Glutamatergic neuron (in vitro differentiated cells): ENCODE measurements at places on chromosomes 5 and 9.

DNA sequence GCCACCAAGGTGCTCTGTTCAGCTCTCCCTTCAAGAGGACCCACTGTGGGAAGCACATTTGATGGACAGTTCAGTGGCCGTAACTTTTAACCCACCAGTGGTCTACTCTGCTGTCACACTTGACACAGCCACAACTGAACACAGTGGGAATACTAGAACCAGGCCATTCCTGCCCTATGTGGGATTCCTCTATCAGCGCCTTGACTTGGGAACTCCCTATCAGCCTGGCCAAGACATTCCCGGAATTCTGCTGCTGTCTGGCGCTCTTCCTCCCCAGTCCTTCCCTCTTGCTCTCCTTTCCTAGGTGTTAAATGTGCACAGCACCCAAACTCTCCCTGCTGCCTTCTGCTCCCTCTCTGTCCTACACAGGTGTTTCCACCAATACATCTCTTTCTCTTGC, 23.1 kb upstream of the SH3PXD2B start:
- no peak for DNase-seq

GRCh38 chr9:86730163-86730928, 217.0 kb downstream of the GAS1 start:
- DNase-seq = no peak

DNA sequence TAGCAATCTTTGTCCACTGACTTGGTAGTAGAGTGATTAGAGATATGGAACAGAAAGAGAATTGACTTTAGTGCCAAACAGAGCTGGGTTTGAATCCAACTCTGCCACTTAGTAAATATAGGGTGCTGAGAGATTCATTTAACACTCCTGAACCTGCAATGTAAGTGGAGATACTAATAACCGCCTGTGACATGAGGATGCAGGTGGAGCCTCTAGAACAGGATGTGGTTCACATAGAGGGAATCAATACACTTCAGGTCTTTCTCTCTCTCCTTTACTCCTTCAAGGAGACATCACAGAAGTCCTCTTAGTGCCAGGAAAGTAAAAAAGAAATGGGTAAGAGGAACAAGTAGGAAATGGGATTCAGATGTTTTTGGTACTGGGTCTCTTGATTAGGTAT, 49.8 kb downstream of the TRPM3 start:
- DNase-seq = no peak

DNA sequence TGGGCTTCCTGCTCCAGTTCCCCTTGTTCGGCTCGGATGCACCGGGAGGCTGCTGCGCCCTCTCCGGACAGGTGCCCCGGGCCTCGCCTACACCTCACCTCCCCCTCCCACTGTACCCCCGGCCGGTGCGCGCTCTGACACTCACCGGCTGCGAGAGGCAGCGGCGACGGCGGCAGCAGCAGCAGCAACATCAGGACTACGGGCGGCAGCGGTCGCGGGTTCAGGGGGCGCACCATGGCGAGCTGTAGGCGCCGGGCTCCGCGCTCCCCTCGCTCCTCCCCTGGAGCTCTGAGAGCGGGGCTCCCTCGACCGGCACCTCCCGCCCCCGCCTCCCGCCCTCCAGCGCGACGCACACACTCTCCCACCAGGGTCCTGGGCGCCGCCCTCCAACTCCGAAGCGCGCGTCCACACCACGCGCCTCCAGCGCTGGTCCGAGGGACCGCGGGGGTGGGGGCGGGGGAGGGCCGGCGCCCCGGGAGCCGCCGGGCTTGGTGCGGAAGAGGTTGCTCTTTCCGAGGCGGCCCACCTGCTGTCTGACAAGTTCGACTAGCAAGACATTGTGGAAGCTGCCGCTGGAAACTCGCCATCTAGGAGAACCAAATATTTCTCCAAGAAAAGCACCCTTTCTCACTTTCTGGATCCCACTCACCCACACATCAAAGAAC, at the start of gene GFRA3:
Gene GFRA3, minus strand, starts transcription at position 433 of the 665 bp plus-strand sequence. Its CDS starts 197 bp downstream, at position 236.
- peak; percentile 47 for DNase-seq

DNA sequence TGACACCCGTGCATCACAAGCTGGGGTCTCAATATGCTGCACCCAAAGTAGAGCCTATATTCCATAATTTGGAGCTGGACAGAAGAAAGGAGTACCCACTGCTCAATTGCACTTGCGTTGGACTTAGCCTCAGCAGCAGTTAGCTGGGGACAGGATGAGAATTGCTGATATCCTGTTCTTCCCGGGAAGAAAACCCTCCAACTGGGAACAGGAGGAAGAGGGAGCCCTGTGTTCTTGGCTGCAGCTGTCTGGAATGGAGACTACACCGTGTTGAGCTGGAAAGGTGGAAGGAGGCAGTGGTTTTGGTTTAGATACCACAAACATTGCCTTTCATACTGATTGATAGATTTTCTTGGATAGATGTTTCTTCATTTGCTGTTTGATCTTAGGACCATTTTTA, 24.6 kb downstream of the CNTLN start:
- DNase-seq = no peak

DNA sequence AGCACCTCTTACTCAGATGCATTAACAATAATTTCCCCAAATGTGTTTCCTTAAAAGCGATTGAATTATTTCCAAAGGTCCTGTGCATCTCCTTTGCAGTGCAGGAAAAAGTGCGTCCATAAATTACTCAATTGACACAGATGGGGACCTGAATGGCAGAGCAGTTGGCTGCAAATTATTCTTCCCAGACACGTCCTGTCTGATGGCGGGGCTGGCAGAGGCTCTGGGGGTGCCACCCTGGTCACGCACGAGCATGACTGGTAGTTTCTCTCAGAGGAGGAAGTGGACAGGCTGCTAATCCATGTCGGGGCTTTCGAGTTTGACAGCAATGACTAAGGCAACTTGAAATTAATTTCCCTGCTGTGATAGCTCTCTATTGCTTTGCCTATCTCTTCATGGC, 264.8 kb upstream of the BRINP1 start:
- no peak for DNase-seq

DNA sequence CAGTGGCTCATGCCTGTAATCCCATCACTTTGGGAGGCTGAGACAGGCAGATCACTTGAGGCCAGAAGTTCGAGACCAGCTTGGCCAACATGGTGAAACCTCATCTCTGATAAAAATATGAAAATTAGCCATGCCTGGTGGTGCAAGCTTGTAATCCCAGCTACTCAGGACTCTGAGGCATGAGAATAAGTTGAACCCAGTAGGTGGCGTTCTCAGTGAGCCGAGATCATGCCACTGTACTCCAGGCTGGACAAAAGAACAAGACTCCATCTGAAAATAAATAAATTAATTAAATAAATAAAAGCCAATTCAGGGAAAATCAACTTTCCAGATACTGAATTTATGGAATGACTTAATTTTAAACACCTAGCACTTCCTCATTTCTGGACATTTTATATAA, 1722.1 kb downstream of the MAT2B start:
- no peak for DNase-seq
